CD4-positive, alpha-beta T cell treated with Interleukin-12 subunit alpha and Interleukin-12 subunit beta, for 1 hour (primary cell): ENCODE measurements at places on chromosomes 11 and 22.

DNA sequence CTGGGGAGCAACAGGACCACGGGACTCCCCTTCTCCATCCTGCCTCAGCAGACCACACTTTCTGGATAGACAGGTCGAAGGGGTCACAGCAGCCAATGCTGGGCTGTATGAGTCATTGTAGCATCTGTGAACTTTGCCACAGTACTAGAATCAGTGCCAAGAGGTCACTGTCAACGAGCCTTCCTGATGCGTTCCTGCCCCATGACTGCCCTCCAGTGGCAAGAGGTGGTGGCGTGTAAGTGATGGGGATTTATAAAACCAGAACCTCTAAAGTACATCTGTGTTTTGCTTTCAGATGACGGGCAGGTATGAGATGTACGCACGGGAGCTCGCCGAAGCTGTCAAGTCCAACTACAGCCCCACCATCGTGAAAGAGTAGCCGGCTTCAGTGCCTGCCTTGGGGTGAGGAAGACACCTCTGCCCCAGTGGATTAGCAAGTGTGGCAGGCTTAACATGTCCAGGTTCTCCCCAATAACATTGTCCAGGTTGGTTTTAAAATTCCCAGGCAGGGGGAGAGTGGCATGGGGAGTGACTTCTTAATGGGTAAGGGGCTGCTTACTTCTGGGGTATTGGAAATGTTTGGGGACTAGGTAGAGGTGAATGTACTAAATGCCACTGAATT is 29.4 kb downstream of the GUCD1 start:
- DNase-seq = peak; percentile 80

DNA sequence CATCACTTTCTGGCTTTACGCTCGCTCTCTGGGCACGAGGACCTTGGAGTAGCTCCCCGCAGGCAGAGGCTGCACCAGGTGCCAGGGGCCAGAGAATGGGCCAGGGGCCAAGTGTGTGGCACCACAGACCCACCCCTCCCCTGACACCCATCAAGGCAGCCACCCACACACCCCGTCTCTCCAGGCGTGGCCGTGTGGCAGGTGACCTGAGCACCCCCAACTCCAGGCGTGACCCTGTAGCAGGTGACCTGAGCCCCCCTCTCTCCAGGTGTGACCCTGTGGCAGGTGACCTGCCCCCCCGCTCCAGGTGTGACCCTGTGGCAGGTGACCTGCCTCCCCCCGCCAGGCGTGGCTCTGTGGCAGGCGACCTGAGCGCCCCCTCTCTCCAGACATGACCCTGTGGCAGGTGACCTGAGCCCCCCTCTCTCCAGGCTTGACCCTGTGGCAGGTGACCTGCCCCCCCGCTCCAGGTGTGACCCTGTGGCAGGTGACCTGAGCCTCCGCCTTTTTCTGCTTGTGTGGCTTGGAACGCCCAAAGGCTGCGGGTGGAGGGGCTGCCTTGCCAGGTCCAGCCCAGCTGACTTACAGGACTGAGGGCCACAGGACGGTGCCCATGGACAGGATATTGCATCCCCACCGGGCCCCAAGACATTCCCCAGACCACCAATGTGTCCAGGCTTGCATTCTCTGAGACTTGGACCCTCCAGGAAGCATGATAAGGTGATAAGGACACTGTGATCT is 667.2 kb downstream of the BRD1 start:
- DNase-seq = no peak

- DNase-seq = no peak
These were observed 77.5 kb downstream of the ZBTB16 start for GRCh38 chr11:114136686-114137640.

DNA sequence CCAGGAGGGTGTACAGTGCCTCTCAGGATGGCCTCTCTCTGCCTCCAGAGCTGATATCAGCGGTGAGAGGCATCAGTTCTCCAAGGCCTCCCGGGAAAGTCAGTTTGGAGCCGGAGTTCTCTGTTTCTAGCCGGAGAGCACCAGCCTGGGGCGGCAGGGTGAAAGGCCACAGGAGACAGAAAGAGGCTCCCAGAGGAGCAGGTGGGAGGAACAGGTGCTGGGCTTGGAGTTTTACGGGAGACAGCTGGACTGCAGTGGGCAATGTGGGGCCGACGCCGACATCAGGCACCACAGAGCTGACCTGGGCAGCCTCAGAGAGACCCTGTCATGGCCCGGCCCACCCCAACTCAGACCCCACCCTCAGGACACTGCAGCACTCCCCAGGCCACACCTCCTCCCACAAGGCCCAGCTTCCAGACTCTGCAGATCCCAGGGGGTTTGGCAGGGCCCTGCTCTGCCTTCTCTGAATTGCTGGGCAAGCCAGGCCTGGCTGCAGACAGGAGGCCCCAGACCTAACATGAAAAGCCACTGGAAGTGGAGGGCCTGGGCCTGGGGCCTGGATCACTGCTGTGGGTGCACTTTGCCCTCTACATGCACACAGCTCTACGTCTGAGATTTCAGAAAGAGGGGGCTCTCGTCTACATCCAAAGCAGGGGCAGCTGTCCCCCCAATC is 885.6 kb downstream of the BRD1 start:
- no peak for DNase-seq

- peak; percentile 27 for DNase-seq
These were observed 948 bp upstream of the MRTFA start for GRCh38 chr22:40637183-40638150.
